ENCODE measurements at places on chromosomes 7 and 10.

- DNase-seq, result no peak
Observed at GRCh38 chr10:126646110-126646509, 24.4 kb downstream of the C10orf90 start.

DNA sequence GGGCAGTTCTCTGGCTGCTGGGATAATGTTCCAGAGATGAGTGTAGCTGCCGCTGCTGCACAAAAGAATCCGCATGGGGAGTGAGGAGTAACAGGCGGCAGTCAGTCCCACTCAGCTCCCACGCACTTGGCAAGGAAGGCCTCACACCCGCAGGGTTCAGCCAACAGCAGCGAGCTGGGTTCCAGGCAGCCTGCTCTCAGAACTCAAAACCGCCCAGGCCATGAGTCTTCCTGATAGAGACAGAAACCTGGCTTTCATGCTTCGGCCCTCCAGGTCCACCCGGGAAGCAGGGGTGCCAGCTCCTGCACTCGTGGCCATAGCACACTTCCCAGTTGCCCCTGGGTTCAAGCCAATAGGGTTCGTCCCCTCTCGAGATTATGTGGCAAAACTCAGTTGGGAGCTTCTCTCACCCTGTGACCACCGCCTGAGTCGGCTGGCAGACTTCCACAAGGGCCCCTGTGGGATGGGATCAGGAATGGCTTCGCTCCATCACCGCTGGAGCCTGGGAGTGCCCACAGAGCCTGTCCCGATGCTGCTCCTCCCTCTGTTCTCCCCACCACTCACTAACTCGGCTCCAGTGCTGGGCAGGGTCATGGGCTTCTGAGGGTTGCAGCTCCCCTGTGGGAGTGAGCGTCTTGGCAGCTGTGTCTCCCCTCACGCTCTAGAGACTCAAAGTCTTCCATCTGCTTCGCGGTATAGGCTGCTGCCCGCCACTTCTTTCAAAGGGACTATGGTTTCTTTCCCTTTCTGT lies 20.6 kb downstream of the CLRN3 start:
- DNase-seq, result no peak

DNA sequence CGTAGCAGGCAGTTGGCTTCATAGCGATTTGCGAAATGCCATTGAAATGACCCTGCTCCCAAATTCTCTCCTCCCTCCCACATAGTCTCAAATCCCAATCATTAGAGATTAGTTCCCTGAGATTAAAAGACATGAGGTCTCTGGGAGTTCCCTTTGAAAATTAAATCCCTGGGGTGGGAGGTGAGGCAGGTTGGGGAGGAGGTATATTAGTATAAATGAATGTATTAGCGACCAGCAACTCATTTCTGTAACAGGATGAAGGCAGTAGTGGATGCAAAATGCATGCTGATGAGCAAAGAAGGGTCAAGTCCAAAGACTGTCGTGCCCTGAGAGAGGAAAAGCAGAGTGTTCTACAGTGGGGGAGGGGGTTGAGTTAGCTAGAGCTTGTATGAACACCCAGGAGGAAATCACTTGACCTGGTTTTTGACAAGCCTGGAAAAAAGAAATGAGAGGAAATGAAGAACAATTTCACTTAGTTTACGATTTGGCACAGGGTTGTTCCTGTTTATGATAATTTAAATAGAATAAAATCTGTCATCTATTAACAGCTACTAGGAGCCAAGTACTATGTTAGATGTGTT lies 79.6 kb upstream of the MTPN start:
- no peak for DNase-seq

DNA sequence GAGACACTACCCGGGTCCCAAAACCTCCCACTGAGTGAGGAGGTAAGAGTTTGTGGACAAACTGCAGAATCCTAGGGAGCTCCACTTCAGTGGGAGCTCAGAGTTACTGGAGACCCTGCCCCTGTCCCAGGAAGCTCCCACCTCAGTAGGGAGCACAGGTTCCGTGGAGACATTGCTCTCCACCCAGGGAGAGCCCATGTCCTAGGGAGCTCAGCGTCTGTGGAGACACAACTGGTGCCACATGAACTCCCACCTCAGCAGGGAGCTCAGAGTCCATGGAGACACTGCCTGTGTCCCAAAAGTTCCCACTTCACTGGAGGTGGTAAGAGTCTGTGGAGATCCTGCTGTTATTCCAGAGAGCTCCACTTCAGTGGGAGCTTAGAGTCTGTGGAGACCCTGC lies 6.3 kb downstream of the MYO1G start:
- DNase-seq, result no peak

DNA sequence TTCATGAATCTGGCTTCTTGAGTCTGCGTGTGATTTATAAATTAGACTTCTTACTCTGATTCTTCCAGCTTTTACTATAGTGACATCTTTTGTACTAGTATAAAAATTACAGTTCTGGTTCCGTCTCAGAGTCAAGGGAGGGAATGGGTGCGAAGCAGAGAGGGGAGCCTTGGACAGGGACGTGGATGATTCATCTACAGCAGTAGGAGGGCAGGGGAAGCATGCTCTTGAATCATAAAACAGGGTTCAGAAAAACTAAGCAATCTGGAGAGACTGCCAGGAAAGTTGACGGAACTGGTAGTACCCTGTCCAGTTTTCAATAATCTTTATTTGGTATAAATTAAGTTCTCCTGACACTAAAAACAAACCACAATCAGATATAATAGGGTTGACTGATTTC lies 58.1 kb downstream of the ITGA8 start:
- DNase-seq, result no peak

GRCh38 chr10:35639728-35640401 lies 2.2 kb downstream of the FZD8 start:
- peak; percentile 16 for DNase-seq

DNA sequence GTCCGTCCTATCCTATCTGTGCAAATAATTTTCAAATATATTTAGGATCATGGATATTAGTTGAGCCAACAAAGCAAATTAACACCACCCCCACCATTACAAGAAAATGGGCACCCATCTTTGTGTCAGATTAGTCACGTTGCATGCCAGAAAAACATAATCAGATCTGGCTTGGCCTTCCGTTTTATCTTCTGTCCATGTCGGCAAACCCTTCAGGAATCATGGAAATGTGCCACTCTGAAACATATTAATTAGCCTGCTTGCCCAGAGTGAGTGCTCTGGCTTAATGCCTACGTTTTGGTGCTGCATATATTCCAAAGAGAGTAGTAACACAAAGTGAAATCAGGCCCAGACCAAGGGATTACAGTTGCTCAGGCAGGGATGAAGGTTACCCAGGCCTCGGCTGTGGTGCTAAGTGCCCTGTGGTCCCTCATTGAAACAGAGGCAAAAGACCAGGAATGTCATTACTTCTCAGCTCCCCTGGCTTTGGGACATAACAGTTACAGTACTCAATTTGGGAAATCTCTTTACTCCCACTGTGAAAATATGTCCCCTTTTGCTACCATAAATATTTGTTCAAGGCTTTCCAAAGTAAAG lies 154.0 kb upstream of the LSM8 start:
- DNase-seq, result no peak

DNA sequence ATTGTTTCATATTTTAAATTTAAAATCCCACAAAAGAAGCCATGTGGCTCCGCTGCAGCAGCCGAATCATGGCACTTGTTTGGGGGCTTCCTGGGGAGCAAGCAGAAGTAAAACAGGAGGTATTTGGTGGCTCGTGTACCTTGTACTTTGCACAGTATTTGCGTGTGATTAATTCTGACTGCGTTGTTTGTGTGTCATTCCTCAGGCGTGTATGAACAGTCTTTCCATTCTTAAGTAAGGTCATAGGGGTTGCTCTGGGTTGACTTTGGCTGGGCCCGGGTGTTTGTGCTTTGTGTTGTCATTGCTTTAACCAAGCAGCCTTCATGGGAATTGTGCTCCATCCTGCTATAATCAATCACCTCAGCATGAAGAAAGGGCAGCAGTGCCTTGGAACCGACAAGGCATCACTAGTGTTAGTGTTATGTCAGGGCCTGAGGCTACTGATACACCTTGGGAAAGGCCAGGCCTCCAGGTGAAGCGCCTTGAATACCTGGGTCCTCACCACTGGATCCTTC lies 182.4 kb downstream of the ARHGAP21 start:
- no peak for DNase-seq

- no peak for DNase-seq
Observed at GRCh38 chr10:968546-969199, 19.6 kb upstream of the GTPBP4 start.

GRCh38 chr10:787933-788651 lies 98.6 kb upstream of the DIP2C start:
- no peak for DNase-seq

DNA sequence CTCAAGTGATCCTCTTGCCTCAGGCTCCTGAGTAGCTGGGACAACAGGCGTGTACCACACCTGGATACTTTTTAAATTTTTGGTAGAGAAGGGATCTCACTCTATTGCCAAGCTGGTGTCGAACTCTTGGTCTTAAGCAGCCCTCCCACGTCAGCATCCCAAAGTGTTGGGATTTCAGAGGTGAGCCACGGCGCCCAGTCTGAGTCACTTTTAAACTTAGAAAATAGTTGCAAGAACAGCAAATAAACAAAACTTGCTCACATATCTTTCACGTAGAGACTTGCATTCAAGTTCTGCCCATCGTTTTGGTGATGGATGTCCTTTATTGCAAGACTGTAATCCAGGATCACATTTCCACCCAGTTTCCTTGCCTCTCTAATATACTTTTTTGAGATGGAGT lies 16.6 kb downstream of the GTF2I start:
- DNase-seq, result no peak

DNA sequence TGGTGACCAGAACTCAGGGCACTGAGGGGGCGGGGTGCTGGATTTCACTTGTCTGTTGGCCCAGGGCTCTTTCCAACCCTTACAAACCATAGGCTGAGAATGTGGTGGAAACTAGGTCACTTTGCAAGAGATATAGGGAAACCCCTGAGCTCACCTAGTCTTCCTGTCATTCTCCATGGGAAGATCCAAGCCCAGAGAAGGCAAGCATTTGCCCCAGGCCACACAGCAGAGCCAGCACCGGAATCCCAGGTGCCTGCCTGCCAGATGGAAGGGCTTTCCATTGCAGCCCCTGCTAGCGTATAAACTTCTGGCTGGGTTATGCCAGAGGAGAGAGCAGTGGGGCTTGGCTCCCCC lies 427 bp downstream of the PYROXD2 start:
- peak; percentile 25 for DNase-seq

- DNase-seq, result no peak
Observed at GRCh38 chr10:5959581-5960069, 17.7 kb downstream of the IL15RA start.

GRCh38 chr7:137531671-137532070 lies 188.1 kb upstream of the PTN start:
- no peak for DNase-seq

GRCh38 chr7:110448918-110449317 lies 642.0 kb upstream of the LRRN3 start:
- no peak for DNase-seq

DNA sequence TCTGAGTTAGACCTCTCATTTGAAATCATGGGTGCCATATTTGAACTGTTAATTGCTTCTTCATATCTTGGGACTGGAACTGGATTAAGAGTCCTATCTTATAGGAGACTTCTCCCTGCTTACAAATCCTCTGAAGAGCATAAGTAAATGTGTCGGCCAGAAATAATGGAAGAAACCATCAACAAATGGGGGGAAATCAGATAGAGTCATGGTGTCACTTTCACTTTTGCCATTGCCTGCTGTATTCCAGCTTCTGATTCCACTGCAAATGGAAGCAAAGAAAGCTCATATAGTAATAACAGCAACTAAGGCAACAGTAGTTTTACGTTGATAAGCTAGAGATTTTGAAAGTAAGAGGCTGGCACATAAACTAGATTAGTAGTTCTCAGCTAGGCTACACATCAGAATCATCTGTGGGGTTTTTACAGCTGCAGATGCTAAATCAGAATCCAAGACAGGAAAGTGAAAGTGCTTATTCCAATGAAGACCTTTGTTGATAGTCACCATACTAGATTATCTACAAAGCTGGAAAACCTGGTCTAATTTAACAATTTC lies 12.3 kb upstream of the CRPPA start:
- no peak for DNase-seq

DNA sequence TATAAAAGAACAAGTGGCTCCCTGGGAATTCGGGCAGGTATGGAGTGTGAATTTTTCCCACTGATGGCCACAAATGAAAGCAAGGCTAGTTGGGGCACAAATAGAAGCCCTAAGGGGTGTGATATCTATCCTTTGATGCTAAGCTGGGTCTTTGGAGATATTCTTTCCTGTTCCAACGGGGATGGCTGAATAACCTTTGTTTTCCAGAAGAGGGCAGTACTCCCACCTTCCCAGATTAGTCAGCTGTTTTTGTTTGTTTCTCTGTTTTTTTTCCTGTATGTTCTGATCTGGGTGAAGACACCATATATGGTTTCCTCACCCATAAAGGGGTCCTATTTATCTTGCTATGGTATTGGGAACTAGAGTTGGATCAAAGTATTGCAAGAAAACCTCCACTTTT lies 947.7 kb upstream of the SORCS1 start:
- peak; percentile 13 for DNase-seq

DNA sequence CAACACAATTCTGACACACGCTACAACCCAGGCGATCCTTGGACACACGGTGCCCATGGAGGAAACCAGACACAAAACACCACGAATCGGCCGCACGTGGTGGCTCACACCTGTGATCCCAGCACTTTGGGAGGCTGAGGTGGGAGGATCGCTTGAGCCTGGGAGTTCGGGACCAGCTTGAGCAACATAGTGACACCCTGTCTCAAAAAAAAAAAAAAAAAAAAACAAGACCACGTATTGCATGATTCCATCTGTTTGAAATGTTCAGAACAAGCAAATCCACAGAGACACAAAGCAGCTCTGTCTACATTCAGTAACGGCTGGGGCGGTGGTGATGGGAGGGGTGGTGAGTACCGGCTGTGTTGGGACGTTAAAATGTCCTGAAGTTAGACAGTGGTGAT lies 25.2 kb downstream of the ADAP1 start:
- no peak for DNase-seq

DNA sequence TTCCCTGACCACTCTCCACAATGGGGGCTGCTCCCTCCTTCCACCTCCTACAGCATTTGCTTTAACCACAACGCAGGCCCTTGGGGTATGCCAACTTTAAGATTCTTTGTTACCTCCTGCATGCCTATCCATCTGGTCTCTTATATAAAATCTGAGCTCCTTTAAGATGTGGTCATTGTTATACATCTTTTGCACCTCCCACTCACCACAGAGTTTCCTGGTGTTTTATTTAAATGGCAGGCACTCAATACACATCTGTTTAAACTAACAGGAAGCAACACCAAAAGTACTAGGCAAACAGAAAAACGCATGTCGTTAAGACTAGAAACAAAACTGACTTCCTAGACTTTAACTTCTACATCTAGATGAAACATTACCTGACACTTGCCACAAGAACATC lies 36.3 kb downstream of the SLC25A13 start:
- DNase-seq, result peak; percentile 27
